ENCODE measurements at places on chromosomes 11 and 22.

GRCh38 chr11:19602891-19603290, 109.7 kb upstream of the NAV2 start:
- ATAC-seq: no peak

- no peak for ATAC-seq
Observed at GRCh38 chr11:128837627-128838026, 29.5 kb downstream of the KCNJ1 start.

GRCh38 chr11:23586173-23586572, 725.9 kb upstream of the CCDC179 start:
- ATAC-seq: no peak

DNA sequence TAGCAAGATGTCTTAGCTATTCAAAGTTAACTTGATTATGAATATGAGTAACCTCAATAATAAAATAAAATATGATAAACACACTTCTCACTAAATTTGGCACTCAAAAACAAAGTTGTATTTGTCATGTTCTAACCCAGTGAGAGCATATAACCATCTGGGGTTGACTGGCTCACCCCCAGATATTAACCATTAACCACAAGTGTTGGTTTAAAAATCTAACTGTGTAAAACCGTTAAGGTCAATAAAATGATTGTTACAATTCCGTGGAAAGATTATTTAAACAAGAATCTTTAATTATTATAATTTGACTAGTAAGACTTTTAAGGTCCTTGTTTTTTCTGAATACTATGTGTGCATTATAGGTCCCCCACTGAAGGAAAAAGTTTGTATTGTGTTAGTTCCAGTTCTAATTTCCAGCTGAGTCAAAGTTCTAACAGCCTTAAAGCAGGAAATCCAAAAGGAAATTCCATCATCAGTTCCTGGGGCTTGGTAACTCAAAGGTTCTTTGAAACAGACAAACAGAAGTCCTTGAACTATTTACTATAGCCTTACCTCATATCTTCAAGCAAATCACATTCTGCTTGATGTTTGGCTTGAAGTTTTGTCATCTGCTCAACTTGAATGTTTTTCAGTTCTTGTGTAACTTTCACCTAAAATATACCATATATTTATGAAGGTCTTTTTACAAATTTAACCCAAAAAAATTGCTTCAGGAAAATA, 2.5 kb downstream of the FCHSD2 start:
- ATAC-seq: no peak

GRCh38 chr11:68212421-68213134, 518 bp downstream of the KMT5B start:
- peak; percentile 79 for ATAC-seq

DNA sequence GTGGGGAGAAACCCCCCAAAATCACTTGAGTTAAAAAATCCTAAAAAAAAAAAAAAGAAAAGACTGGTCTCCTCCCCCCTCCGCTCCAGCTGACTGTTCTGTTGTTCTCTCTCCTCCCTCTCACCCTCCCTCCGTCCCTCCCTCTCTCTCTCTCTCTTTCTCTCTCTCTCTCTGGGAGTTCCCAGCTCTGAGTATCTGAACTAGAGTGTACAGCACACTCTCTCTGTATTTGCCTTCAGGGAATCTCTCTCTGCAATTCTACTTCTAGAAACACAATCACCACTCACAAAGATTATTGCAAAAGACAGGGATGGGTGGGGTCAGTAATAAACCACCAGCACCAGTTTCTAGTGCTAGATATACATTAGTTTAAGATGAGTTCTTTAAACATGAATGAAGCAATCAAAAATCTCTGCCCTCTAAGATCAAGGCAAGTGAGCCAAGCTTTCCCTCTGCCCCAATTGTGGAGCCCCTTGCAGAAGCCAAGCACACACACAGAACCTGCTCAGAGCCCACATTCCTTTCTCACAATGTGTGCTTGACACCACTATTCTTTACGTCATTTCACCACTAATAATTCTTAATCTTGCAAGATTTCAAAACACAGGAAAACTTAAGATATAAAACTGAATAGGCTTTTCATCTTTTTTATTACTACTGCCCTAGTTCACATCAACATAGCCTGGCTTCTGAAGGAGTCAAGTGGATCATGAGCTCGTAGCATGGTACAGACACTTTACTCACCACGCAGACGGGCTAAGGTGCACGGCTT, 133.5 kb downstream of the RBFOX2 start:
- ATAC-seq: peak; percentile 60

GRCh38 chr11:134949121-134950090, 537.4 kb upstream of the B3GAT1 start:
- ATAC-seq: peak; percentile 69

DNA sequence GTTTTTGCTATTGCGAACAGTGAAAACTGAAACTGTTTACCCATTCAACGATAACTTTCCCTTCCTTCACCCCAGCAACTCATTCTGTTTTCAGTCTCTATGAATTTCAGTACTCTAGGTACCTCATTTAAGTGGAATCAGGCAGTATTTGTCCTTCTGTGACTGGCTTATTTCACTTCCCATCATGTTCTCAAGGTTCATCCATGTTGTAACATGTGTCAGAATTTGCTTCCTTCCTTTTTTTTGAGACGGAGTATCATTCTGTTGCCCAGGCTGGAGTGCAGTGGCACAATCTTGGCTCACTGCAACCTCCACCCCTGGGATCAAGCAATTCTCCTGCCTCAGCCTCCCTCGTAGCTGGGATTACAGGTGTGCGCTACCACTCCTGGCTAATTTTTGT, 23.7 kb downstream of the HTR3B start:
- no peak for ATAC-seq

DNA sequence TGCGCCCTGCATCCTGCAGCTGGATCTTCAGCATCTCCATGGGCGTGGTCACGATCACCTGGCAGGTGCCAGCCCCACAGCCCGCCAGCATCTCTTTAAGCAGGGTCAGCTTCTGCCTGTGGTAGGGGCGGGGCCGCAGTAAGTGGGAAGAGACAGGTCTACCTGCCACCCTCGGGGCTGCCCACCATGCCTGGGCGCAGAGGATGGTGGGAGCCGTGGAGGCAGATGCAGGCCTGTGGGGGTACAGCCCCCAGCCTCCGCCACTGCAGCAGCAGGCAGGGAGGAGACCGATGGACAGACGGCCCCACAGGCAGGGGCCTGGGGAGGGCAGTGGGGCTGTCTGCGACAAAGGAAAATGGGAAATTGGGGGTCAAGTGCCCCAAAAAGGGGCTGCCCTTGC, 3.0 kb upstream of the CEND1 start:
- ATAC-seq: no peak

DNA sequence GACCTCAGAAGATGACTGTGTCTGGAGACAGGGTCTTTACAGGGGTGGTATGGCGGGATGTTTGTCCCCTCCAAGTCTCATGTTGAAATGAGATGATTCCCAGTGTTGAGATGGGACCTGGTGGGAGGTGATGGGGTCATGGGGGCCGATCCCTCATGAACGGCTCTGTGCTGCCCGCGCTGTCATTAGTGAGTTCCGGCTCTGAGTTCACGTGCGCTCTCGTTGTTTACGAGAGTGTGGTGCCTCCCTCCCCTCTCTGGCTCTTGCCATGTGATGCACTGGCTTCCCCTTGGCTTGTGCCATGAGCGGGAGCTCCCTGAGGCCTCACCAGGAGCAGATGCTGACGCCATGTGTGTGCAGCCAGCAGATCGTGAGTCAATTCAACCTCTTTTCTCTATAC, 830.8 kb downstream of the TBC1D22A start:
- ATAC-seq: no peak

DNA sequence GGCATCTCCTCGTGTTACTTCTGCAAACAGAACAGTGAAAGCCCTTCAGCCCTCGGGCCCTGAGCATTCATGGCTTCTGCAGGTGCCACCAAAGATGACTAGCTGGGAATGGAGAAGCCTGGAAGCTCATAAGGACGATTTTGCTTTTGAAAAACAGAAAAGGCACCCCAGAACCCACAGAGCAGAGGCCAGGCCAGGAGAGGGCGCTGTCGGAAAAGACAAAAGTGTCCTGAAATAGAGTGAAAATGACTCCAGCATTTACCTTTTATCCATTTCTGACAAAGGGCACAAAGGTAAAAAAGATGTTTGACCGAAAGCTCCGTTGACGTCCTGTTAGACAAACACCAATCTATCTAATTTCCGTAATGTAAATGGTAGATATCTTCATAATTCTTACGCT, 37.6 kb downstream of the ZNF195 start:
- peak; percentile 85 for ATAC-seq

GRCh38 chr11:58503361-58503856, 4.5 kb downstream of the OR5B21 start:
- ATAC-seq: no peak

DNA sequence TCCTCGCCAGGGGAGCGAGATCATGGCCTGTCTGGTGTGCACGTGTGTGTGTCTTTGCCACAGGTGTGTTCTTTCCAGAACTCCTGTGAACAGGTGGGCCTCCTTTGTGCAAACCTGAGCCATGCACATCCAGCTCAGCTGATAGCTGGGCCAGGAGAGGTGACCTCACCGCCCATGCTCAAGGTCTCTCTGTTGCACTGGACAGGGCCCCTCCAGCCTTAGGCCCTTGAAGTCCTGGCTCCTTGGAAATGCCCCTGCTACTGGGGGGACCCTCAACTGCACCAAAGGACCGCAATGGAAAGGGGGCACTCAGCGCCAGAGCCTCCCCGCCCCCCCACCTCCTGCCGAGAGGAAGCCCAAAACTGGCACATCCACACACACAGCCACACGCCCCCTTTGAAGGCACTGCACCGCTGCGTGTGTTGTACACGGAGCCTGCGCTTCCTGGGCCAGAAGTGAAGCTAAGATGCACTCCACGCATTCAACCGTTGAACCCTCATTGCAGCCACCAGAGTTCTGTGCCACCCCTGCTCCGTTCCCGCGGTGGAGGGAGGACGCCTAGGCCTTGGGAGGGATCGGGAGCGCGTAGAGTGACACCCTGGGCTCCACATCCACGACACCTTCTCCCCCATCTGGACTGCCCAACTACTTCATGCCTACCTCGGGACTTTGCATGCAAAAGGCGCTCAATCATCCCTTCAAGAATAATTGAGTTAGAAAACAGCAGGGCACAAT, 16.4 kb upstream of the IL2RB start:
- ATAC-seq: peak; percentile 19

- ATAC-seq: no peak
Observed at GRCh38 chr11:62169448-62169847, 20.6 kb upstream of the SCGB1D1 start.

DNA sequence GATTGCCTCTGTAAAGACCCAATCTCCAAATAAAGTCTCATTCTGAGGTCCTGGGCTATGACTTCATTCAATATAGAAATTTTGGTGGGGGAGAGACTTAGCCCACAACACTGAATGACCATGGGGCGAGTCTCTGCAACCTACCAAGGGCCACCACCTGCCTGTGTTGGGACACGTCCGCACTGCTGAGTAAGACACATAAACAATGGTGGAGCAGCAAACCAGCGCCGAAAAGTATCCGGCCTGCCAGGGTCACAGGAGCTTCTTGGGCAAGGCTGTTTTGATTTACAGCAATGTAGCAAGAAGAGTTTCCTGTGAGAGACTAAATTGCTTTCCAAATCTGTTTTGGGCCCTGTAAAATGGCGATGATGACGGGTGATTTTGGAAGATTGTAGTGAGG, 122.3 kb downstream of the SHANK2 start:
- ATAC-seq: no peak

GRCh38 chr11:40029391-40029790, 1430.1 kb downstream of the LRRC4C start:
- ATAC-seq: no peak

DNA sequence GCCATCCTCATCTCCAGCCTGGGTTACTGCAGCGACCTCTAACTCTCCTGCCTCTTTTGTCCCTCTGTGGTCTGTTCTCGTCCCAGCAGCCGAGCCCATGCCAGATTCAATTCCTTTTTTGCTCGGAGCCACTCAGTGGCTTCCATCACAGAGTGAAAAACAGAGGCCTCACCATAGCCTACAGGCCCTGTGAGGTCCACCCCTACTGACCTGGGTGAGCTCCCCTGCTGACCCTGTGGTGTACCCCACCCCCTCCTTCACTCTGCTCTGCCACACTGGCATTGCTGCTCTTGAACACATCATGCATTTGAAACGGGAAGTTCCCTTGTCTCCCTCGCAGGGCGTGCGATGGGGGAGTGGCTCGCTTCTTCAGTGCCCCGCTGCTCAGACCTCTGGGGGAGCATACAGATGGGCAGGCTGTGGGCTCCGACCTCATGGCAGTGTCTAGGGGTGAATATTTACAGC, 2.1 kb downstream of the AIP start:
- no peak for ATAC-seq
